ENCODE measurements at places on chromosomes 7 and 10. TPM values are rescaled to one million over a fixed set of nuclear protein-coding genes. Genes with fewer than 3 reads are reported as not detected.
A peak's percentile ranks its signal among the peaks of the same experiment; 100 is the strongest.

- DNase-seq, result no peak
Observed at GRCh38 chr7:131203291-131203976, 124.2 kb upstream of the MKLN1 start.

- DNase-seq, result no peak
Observed at GRCh38 chr10:69723653-69724052, 78.1 kb upstream of the COL13A1 start.

DNA sequence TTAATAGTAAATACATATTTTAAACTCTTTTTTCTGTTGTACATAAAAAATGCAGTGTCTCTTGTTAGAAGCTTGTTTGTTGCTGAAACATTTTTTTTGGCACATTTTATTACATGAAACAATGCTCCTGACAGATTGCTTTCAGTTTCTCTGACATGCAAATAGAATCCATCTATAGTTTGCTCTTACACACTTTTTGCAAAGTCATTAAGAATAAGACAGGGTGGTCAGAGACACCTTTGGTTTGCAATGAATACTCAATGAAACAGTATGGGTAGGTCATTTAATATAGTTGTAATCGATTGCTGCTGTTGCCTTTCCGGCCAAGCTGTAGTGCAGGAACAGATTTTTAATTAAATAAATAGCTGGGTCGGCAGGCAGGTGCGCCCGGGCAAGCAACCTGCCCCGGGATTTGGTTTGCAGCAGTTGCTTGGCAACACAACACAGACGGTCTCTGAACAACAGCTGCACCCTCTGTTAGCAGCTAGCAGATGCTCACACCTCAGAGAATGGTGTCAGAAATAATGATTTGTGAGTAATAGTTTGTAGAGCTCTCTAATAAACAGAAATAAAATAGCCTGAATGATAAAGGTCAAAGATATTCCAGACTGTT lies 115.7 kb upstream of the CACNA2D1 start:
- peak; percentile 80 for DNase-seq

EVX1 gene
- polyA plus RNA-seq, result not detected

DNA sequence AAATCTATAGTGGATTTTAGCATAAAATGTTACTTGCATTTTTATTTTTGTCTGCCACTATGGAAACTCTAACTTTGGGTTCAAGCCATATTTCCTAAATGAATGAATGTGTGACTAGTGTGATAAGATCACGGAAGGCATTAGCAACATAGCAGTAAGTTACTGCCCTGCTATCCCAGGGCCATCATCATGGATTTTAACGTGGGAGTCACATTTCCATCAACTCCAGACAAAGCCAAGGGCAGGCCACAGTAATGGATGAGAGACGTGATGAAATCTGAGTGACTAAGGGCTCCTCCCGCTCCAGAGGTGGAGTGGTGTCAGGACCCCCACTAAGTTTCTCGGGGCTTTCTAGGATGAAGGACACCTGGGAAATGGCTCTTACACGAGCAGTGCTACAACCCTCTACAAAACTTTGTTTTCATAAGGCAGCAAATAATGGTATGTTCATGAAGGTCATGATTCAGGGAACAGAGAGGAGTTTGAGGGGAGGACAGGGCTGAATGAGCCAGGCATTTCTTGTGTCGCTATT lies 34.3 kb downstream of the C10orf120 start:
- no peak for DNase-seq

C10orf105 gene
- polyA plus RNA-seq, result 0.19 TPM

DNA sequence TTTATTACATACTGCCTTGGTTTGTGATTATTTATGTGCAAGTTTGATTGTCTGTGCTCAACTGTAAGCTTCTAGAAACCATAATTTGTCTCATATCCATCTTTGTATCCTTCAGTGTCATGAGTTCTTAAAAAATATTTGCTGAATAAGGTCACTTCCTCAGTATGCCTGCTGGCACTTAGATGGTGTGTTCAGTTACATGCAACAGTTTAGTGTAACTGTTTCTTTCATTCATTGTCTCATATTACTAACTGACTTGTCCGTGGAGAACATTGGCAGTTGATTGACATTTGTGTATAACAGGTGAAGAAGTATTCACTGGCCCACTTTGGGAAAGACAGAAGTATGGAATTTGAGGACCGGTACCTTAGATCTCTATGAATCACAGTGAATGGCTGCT lies 236.9 kb downstream of the PRKG1 start:
- DNase-seq, result no peak

SMC3 gene
- polyA plus RNA-seq, result 320 TPM

GRCh38 chr10:10897400-10897799 lies 120.3 kb upstream of the CELF2 start:
- DNase-seq, result no peak

SCIN gene
- polyA plus RNA-seq, result 0.92 TPM

DNA sequence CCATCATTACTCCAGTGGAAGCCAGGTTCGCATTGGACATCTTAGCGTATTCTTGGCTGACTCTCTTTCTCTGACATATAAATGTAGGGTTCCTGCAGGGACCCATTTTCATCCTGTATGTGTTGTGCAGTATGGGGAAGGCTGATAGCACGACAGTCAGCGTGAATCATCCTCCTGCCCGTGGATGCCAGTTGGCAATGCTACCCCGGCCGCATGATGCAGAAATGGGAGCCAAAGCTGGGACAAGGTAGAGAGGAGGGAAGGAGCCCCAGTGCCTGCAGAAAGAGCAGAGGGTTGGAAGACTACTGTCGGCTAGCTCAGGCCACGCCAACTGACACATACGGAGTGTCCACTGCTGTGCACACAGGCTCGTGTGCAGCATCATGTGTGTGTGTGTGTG lies 251.6 kb downstream of the SKAP2 start:
- DNase-seq, result no peak

DNA sequence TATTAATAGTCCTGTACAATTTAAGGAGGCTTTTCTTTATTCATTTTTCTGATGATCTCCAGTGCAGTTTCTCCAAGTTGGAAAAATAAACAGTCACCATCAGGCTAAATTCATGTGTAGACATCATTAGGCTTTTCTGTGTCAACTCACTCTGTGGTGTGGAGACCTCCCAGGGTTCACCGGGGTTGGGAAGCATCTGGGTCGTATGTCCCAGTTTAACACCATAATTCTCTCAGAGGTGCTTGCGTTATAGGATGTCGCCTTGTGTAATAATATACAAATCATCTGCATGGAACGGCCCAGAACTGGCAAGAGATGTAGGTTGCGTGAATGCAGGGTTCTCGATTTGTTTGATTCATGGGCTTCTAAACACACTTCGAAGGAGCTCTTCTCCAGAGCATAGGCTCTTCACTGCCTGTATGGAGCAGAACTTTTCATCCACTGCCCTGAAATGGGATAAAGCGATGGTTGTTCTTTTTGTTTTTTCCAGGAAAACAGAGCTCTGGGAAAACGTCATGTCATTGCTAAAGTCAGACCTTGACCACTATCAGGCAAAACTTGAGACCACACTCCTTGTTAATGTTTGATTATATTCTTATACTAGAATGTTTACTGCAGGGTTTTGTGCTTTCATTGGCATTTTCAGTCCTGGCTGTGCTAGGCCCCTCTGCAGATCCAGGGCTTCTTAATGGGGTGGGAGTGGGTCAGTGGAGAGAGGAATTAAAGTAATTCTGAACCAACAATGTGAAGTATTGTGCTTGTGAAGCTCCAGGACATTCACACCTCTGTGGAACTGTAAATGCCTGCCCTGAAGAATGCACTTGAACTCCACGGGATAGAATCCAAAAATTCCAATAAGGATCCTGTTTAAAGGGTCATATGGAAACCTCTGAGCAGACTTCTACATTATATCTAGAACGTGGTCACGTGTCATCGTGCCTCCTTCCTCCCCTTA lies 172.8 kb downstream of the TRIL start:
- no peak for DNase-seq

GRCh38 chr10:108523016-108523800 lies 1358.7 kb upstream of the SORCS1 start:
- no peak for DNase-seq

DNA sequence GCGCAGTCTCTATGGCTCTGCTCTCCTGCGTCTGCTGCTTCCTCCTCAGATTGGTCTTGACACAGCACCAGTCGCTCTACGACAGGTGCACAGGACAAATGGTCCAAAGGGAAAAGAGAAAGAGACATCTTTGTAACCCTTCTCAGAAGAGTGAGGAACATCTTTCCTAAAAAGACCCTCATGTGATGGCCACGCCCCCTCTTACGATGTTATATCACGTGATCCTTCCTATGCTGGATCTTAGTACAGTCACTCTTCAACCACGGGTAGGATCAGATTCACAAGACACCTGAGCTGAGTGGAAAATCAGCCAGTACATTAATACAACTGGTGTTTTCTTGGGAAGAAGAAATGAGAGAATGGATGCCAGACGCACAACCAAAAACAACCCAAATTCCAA lies 262.2 kb upstream of the CELF2 start:
- no peak for DNase-seq

INHBA gene
- 1.0 TPM for polyA plus RNA-seq

DNA sequence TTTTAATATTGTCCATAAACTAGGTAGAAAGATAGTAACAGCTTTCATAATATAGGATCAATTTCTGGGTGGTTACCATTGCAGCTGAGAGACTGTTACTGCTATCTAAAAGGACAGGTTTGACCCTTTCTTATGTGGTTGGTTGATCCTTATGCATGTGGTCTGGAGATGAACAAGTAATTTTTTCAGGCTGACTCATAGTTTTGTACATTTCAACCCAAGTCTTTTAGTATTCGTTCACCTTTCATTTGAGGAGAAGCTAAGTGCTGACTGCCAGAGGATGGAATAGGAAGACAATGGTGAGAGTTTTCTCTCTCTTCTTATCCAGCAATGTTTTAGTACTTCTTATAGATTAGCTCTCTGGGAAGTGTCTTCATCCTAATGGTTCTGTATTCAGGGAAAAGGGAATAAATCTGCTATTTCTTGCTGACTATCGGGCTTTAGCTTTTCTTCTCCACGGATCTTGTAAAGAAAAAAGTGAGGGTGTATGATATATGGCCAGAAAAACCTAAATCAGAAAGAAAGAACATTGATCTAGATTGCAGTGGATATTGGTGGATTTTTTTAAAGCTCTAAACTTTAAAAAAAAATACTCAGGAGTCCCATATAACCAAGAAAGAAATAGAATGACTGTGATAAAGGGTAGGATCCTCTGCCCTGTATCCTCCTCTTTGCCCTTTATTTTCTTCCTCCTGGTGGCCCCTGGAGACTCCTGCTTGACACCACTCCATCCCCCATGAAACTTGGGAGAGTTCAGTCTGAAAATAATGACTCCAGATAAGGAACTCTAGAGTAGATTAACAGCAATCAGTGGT lies 88.0 kb downstream of the CPED1 start:
- DNase-seq, result no peak

- no peak for DNase-seq
Observed at GRCh38 chr7:30464231-30464671, 14.3 kb downstream of the NOD1 start.

ANXA8 gene
- not detected for polyA plus RNA-seq

GRCh38 chr7:33744293-33745075 lies 160.9 kb upstream of the BMPER start:
- peak; percentile 72 for DNase-seq

CYP2C19 gene
- polyA plus RNA-seq, result not detected

DNA sequence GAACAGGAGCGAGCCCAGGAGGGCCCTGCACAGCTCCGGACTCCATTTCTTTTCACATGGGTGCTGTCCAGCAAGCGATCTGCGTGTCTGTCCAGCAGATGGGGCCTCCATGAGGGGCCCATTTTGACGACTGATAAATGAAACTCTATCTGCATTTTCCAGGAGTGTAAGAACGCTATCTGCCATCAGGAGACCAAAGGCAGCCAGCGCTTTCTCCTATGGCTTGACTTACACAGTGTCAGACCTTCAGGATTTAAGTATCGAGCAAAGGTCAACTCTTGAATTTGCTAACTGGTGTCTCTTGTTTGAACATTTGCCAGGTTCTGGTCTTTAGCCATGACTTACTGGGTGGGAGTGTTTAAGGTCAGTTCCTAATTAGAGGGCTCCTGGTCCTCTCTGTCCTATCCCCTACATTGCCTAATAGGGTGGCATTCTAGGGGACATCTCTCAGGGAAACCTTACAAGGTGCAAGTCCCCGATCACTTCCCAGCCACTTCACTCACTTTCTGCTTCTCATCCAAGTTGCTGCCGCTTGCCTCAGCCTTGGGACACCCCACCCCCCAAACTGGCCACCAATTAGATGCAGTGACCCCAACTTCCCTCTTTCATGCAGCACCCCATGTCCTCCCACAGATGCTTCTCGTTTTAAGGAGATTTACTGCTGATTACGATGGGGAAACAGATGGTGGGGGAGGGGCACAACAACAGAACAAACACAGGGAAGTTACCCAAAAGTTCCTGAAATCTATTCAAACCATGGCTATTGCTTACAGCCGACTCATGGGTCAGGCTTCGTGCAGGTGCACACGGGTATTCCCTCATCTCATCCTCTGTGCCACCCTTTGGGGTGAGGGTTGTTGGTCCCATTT lies 20.0 kb downstream of the VSIR start:
- DNase-seq, result no peak

DNA sequence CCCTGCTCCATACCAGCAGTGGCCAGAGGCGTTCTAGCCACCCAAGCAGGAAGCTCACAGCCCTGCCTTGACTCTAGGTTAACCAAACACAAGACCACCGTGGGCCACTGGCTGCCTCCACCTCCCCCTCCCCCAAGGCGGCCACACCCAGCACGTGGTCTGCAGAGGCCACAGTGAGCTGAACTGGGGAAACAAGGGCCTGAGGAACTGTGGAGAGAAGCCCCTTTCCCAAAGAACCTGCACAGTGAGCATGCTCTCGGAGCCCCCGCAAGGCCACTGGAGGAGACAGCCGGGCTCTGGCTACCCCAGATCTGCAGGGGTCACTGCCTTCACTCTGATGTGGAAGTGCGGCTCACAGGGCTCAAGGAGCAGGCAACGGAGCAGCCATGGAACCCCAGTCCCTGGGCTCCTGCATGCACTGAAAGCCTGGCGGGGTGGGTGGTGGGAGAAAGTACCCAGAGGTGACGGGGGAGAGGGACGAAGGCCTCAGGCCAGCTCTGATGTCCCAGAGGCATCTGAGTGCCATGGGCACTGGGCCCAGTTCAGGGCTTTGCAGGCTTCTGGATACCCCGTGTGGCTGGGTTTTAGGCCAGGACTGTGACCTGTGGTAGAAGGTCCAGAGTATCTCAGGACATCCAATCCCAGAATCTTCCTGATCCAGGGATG lies 189.2 kb downstream of the EBF3 start:
- no peak for DNase-seq

- DNase-seq, result no peak
Observed at GRCh38 chr7:15652776-15653290, 33.6 kb downstream of the MEOX2 start.

GRCh38 chr7:121278120-121279021 lies 50.4 kb upstream of the WNT16 start:
- DNase-seq, result peak; percentile 20

- DNase-seq, result peak; percentile 42
Observed at GRCh38 chr10:25082276-25083204, 66.1 kb downstream of the THNSL1 start.

DNA sequence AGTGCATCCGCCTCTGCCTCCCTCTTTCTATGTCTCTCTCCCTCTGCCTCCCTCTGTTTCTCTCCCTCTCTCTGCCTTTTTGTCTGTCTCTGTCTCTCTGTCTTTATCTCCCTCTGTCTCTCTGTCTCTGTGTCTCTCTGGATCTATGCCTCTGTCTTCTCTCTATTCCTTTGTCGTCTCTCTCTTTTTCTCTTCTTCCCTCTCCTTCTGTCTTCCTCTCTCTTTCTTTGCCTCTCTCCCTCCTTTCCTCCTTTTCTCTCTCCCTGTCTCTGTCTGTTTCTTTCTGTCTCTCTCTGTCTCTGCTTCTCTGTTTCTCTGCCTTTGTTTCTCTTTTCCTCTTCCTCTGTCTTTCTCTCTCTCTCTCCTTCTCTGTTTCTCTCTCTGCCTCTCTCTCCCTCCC lies 678.8 kb upstream of the NRP1 start:
- no peak for DNase-seq

- no peak for DNase-seq
Observed at GRCh38 chr10:59033622-59034021, 142.8 kb upstream of the PHYHIPL start.

Measured in GM23338 (cell line).